Muscle of back (tissue), 13 donors: ENCODE measurements at places on chromosomes 3 and 15. TPM values are rescaled to one million over a fixed set of nuclear protein-coding genes. Genes with fewer than 3 reads are reported as not detected.

GRCh38 chr15:45091161-45091560 is 22.8 kb downstream of the DUOX2 start:
- DNase-seq = no peak

DNA sequence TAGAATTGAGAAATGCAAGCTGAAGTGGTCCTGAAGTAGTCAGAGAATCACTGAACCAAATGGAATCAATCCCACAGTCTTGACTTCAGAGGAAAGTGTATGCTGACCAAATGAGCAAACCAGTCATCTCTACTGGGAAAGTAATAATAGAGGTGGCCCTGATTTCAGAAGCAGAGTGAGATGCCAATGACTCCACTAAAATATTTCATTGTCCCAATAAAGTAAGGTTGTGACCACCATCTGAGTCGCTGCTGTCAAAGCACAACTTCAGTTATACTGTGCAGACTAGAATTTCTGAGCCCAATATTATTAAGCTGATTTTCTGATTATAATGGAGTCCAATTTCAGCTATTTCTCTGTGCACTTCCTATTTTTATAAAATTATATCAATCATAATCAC is 334.4 kb upstream of the THBS1 start:
- no peak for DNase-seq

DNA sequence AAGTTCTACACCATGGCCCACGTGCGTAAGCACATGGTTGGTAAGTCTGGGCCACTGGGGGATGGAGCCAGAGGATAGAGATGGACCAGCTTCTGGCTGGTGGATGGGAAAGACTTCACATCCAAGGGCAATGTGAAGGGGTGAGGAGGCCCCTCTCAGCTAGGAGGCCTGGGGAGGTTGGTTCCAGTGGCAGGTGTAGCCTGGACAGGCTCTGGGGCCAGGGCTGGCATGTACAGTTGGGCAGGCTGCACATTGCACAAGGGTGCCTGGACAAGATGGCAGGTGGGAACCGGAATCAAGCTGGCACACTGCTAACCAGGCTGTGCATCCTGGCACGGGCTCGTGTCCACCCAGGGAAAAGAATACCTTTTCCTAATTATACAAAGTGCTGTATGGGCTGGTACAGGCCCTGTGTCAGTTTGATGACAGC is 8.1 kb downstream of the ZBTB47 start:
- DNase-seq = no peak

- no peak for DNase-seq
Measured at GRCh38 chr15:50116477-50116876, 2.6 kb downstream of the ATP8B4 start.

DNA sequence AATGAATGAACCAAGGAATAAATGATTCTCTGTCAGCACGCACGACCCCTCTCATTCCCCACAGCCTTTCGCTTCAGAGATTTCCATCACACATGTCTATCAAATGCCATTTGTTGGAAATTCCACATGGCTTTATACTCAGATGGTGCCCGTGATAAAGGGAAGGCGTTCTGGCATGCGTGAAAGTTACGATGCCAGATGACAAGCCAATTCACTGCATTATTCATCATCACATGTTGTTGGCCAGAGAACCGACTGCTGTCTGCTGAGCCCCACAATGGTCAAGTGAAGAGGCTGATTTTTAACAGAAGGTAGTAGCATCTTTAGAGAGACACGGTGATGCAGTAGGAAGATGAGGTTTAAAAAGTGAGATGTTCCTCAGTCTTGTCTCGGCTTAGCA is 74.1 kb upstream of the FRMD4B start:
- DNase-seq = no peak

GRCh38 chr15:43251871-43252250 is 14.9 kb downstream of the TGM5 start:
- no peak for DNase-seq

DNA sequence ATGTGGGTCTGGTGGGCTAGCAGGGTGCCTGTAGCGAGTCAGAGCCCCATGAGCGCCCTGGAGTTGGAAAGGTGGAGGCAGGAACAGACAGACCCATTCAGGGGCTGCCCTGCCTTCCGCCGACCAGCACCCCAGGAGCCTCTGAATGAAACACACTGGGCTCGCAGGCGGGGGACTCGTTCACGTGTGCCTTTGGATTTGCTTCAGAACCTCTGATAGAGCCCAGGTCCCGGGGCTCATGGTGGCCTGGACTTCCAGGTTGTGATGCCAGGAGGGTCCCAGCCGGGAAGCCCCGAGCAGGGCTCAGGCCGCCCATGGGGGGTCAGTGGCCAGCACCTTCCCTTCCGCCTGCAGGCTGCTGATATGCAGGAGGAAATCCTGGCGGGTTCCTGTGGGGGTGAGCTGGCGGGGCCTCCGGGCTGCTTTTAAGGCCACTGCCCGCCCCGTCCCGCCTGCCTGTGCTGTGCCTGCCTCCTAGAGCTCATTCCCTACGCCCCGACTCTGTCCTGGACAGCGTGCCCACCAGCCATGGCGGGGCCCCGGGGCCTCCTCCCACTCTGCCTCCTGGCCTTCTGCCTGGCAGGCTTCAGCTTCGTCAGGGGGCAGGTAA is at the start of gene STAB1:
Gene STAB1, plus strand, starts transcription at position 453 of the 610 bp plus-strand sequence. Its CDS starts 76 bp downstream, at position 529.
- DNase-seq = no peak

DNA sequence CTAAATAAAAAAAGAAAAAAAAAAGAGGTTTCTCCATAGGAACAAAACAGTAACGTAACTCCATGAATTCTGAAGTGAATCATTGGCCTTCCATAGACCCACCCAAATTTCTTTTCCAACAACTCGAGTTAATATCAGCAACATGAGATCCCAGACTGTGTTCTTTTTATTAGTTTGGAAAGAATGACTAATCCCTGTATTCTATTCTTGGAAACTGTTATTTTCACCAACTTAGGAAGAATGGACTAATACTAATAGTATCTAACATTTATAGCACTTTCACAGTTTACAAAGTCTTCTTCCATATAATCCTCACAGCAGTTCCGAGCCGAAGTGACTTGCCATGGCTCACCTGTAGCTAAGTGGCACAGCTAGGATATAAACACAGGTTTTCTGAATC is 72.7 kb upstream of the SLC4A7 start:
- DNase-seq = peak; percentile 61

DNA sequence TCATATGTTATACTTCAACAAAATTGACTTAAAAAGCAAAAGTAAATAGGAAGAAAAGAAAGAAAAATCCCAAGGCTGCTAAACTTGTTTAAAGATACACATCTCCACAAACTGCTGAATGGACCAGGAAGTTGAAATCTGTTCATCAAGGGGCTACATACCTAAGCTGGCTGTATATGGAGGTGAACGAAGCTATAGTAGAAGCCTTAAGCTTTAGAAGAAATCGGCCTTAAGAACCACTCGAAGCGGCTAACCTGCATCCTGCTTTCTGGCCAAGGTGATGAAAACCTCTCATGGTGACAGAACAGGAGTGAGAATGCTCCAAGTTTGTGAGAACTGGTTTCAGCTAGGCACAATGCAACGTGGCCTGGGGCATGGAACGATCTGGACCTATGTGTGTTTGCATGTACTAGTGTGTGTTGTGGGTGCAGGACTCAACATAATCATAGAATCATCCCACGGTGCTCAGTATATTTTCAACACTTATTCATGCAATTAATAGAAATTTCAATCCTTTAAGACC is 31.3 kb upstream of the SPTBN5 start:
- DNase-seq = no peak

- DNase-seq = no peak
Measured at GRCh38 chr3:18847583-18848197, 300.6 kb upstream of the KCNH8 start.

GRCh38 chr3:55476515-55476914 is 10.6 kb downstream of the WNT5A start:
- DNase-seq = peak; percentile 82

DNA sequence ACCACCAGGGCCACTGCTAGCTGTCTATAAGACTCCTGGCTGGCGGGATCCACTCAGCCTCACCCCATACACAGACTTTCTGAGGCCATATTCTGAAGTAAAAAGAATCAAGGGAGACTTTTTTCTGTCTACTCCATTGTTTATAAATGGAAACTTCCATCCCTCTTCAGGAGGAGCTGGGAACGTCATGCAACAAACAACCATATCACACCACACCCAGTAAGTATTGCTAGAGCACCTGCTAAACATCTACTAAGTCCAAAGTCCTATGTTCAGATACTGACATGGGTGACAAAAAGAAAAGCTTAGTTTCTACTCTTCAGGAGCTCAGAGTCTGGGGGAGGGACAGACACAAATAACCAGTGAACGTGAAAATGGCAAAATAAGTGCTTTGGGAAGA is 324.8 kb upstream of the ONECUT1 start:
- DNase-seq = no peak

DNA sequence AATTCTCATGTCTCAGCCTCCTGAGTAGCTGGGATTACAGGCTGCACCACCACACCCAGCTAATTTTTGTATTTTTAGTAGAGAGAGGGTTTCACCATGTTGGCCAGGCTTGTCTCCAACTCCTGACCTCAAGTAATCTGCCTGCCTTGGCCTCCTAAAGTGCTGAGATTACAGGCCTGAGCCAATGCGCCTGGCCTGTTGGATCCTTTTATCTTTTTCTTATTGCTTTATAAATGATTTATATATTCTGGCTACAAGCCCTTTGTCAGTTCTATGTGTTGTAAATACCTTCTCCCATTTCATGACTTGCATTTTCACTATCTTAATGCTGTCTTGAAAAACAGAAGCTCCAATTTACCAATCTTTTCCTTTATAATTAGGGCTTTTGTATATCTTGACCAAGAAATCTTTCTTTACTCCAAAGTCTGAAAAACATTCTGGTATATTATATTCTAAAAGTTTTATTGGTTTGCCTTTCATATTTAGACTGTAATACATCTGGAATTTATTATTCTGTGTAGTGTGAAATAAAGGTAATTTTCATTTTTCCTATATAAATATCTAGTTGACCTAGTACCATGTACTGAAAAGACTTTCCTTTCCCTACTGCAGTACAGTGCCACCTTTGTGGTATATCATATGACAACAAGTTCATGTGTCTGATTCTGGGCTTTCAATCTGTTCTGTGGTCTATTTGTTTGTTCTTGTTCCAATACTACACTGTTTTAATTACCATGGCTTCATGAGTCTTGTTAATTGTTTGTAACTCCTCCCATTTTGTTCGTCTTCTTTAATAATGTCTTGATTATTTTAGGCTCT is 52.9 kb upstream of the RNU6-1 start:
- DNase-seq = no peak

GRCh38 chr3:44076221-44076829 is 165.4 kb upstream of the TOPAZ1 start:
- no peak for DNase-seq

DNA sequence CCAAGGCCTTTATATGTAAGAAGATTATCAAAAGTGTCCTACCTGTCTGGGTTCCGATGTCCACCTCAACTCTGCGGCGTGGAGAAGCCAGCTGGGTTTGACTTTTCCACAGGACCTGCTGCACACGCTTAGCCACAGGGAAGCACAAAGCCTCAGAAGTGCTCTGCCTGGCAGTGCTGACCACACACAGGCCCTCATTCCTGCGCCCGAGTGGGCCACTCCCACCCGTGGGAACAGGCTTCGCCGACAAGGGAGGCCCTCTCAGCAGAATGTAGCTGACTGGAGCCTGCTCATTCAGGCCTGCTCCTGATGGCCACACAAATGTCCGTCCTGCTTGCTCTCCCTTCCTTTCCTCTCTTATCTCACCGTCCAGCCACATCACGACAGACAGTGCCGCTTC is 221.4 kb upstream of the LRRN1 start:
- no peak for DNase-seq

GRCh38 chr3:69420781-69421520 is 35.1 kb upstream of the FRMD4B start:
- no peak for DNase-seq

- DNase-seq = peak; percentile 27
Measured at GRCh38 chr3:10344147-10344943, 23.4 kb upstream of the SEC13 start.

Gene TMEM41A
- 17.7 TPM for polyA plus RNA-seq

Gene GOLGA8J
- polyA plus RNA-seq = 0.54 TPM

Gene IL20RB
- 0.74 TPM for polyA plus RNA-seq

Gene FSIP1
- polyA plus RNA-seq = 0.71 TPM

Gene COPB2
- polyA plus RNA-seq = 140 TPM
